ENCODE measurements at places on chromosomes 1 and 21.

GRCh38 chr1:171424494-171424893, 60.8 kb upstream of the PRRC2C start:
- DNase-seq, result no peak

GRCh38 chr1:45170151-45170742, 36.2 kb downstream of the ZSWIM5 start:
- DNase-seq, result no peak

GRCh38 chr1:37661401-37661800, 26.7 kb upstream of the RSPO1 start:
- no peak for DNase-seq

DNA sequence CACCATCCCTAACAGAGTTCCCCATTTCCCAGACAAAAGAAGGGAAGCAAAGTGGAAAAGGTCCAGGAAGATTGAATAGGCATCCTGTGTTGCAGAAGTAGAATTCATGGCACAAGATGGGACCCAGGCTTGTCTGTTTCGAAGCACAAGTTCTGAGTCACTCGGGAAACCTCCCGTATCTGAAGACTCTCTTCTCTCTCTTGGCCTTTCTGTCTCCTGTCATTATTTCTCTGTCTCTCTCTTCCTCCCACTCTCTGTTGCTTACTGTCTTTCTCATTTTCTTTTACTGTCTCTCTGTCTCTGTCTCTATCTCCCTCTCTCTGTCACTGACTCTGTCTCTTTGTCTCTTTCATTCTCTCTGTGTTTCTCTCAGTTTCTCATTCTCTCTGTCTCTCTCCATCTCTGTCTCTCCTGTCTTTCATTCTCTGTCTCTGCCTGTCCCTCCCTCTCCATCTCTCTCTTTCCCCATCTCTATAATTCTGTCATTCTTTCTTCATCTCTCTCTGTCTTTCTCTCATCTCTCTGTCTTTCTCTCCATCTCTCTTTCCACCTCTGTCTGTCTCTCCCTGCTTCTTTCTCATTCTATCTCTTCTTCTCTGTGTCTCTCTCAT, 23.7 kb downstream of the RNF187 start:
- no peak for DNase-seq

- peak; percentile 56 for DNase-seq
Observed at GRCh38 chr1:116842654-116843053, 67.1 kb upstream of the PTGFRN start.

DNA sequence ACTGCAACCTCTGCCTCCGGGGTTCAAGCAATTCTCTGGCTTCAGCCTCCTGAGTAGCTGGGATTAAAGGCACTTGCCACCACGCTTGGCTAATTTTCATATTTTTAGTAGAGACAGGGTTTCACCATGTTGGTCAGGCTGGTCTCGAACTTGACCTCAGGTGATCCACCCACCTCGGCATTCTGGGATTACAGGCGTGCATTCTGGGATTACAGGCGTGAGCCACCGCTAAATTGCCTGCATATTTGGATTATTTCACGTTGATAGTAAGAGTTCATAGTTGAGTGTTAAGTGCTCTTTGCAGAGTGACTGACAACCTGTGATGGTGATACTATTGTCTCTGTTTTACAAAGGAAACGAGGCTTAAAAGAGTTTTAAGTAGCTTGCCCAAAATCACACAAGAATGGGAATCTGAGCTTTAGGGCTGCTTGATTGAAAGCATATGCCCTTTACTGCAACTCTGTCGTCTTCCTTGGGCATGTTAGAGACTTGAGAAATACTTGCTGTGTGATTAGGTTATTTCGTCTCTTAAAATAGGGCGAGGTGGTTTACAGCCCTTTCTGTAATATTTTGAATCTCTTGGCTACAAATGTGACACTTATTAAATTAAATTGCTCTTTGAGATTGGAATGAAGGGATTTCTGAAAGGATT, 12.4 kb downstream of the CDC42 start:
- no peak for DNase-seq

DNA sequence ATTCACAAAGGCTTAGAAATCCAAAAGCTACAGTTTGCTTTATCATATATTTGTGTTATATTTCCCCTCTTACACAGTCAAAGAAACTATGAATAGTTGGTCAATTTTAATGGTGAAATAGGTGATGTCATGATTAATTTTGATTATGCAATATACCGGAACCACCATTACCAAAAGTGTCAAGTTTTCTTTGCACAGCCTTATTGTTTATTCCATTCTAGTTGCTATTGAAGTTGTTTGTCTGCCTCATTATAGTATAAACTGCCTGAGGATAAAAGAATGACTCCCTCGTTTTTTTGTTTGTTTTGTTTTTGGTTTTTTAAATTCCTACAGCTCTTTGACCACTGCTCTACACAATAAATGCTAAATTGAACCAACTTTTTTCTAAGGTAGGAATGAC, 690.6 kb upstream of the ZP4 start:
- no peak for DNase-seq

GRCh38 chr1:33762109-33762830, 101.6 kb upstream of the HMGB4 start:
- DNase-seq, result peak; percentile 56

- peak; percentile 83 for DNase-seq
Observed at GRCh38 chr21:37531431-37531932, 164.9 kb downstream of the DYRK1A start.

DNA sequence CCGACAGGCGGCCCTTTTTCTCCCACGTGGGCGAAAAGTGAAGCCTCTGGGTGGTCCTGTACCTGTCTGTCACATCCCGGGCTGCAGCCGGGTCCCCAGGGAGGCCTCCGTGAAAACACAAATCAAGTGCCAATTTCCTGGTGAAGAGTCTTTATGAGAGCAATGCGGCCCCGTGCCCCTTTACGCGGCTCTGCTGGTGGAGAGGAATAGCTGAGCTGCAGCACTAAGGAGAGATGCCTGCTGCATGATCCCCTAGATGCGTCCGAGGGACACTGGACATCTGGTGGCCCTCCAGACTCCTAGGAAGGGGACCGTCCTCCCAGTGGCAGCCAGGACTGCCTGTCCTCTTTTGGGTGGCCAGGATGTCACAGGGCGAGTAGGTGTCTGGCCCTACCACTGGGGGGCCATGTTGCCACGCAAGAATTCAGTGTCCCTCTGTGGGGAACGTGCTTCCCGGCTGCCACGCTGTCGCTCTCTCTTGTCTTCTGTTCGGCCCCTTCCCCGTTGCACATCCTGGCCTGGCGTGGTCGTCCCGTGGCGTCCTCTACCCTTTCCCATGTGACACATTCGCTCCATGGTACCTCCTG, 38.7 kb downstream of the COL18A1 start:
- DNase-seq, result no peak

DNA sequence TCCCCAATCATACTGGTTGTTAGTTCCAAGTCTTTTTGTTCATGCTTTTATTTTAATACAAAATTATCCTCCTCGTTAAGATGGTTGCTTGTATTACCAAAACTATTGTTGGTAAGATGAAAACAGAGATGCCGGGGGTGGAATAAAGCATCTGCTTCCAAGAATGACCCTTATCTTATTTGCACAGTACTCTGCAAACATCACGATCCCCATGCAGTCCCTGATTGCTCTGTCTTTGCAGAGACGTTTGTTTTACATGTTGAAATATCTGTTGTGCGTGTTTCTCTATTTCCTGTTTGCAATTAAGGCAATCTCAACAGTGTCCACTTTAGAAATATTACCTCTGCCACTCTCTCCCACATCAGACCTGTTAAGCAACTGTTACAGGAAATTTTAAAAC, 141.3 kb upstream of the NCAM2 start:
- no peak for DNase-seq

DNA sequence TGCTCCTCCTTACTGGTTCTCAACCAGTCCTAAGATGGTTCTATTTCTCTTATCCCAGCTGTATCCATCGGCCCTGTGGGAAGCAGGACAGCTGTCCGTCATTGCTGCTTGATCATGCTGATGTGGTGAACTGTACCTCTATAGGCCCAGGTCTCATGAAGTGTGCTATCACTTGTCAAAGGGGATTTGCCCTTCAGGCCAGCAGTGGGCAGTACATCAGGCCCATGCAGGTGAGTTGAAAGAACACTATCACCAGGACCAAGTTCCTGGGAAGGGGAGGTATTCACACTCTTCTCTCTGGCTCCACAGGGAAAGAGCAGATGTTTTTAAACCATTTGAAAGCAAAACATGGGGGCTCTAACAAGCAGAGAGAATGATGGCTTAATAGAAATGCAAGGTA, 302.6 kb downstream of the PAPPA2 start:
- DNase-seq, result no peak
